ENCODE measurements at places on chromosomes 5 and 9.

- peak; percentile 3 for DNase-seq
Measured at GRCh38 chr5:168174376-168174775, 117.1 kb upstream of the WWC1 start.

GRCh38 chr9:20219437-20219836, 402.9 kb downstream of the MLLT3 start:
- DNase-seq, result no peak

DNA sequence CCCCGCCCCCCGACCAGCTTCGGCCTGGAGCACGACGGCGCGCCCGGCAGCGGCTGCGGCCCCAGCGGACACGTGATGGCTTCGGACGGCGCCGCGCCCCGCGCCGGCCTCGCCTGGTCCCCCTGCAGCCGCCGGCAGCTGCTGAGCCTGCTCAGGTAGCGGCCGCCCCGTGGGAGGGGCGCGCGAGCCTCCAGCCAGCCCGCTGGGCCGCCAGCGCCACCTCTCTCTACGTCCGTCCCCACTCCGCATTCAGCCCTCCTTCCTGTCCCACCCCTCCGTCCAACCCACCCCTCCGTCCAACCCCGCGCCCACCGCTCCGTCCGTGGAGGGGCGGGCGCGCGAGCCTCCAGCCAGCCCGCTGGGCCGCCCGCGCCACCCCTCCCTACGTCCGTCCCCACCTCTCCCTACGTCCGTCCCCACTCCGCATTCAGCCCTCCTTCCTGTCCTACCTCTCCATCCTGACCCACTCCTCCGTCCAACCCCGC, 6.5 kb downstream of the ADAMTS13 start:
- no peak for DNase-seq

- DNase-seq, result peak; percentile 67
Measured at GRCh38 chr5:52794519-52794918, 6.8 kb downstream of the ITGA1 start.

- DNase-seq, result peak; percentile 28
Measured at GRCh38 chr5:149147676-149148075, 6.4 kb downstream of the ABLIM3 start.

DNA sequence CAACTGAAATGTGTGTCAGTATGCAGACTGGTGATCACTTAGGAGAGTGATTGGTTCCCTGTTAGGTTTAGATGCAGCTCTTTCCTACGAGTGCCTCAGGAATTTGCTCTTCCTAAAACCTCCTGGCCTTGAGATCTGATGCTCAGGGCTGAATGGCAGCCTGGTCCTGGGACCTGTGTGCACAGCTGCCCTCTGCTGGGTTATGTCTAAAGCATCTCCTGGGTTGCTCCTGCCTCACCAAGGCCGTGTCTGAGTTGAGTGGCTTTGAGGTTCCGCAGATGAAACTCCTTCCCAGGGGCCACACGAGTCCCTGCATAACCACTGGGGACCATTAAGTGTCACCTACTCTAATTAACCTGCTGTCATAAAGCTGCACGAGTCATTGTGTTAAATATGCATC, 59.5 kb downstream of the MVB12B start:
- no peak for DNase-seq

- peak; percentile 42 for DNase-seq
Measured at GRCh38 chr9:136229096-136230065, 16.2 kb downstream of the QSOX2 start.

GRCh38 chr5:40798801-40799210, 632 bp upstream of the PRKAA1 start:
- DNase-seq, result peak; percentile 61

- DNase-seq, result no peak
Measured at GRCh38 chr5:68746643-68747420, 347.0 kb upstream of the SLC30A5 start.

DNA sequence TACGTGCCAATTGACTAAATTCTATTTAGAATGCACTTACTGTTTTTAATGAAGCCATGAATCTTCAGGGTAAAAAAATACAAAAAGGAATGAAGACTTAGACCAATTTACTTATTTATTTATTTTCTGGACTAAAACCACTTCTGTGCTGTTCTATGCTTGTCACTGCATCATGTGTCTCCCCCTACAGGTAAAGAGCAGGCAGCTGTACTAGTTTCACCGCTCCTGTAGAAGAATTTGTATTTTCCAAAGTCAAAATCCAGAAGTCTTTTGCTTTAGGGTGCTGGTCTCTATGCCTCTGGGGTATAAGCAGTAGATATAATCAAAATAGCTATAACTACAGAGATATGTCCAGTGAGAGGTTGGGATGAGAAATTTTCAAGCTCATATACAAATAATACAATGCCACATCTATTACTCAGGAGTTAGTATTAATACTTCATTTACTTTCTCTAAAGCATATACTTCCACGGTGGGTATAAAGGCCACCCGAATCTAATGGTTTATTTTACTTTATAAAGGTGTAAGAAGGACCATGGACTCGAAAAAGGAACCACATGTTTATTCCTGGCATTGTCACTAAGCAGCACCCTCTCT, 591.5 kb downstream of the RAB3C start:
- DNase-seq, result peak; percentile 89

GRCh38 chr9:33840381-33840780, 23.4 kb downstream of the UBE2R2 start:
- DNase-seq, result peak; percentile 64

- DNase-seq, result peak; percentile 96
Measured at GRCh38 chr5:109105631-109106267, 304.0 kb downstream of the PJA2 start.

All from fibroblast of mammary gland (primary cell).